ENCODE measurements at places on chromosomes 1 and 21.

DNA sequence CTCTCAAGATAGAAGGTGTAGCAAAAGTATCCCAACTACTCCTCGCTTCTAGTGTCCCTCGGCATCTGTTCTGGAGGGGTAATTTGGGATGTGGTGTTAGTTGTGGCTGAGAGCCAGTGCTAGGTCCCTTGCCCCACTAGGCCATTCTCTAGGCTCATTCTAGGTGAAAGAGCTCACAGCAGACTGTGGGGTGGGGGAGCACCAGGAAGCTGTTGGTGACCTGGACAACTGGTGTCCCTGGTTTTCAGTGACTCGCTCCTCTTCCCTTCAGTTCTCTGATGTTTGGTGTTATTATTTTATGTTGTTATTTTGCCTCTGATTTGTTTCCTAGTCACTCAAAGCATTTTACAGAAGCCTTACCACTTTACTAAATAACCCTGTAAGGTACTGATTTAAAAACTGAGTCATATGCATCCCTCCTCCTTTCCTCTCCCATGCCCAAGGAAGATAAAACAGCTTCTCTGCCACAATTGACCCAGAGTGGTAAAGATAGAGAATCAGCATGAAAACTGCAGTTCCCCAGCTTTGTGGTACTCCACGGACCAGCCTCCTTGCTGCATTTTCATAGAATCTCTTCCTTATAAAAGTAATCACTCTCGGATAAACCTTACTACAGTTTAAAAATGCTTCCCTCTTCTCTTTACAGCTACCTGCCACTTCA is 14.1 kb downstream of the DYRK3 start:
- DNase-seq = no peak

- DNase-seq = no peak
Measured at GRCh38 chr1:25912076-25912831, 6.0 kb upstream of the STMN1 start.

- no peak for DNase-seq
Measured at GRCh38 chr1:36510418-36510817, 27.7 kb upstream of the CSF3R start.

- DNase-seq = peak; percentile 68
Measured at GRCh38 chr1:119859647-119860046, 36.7 kb downstream of the ADAM30 start.

GRCh38 chr1:44244986-44245385 is 31.7 kb downstream of the DMAP1 start:
- DNase-seq = no peak

DNA sequence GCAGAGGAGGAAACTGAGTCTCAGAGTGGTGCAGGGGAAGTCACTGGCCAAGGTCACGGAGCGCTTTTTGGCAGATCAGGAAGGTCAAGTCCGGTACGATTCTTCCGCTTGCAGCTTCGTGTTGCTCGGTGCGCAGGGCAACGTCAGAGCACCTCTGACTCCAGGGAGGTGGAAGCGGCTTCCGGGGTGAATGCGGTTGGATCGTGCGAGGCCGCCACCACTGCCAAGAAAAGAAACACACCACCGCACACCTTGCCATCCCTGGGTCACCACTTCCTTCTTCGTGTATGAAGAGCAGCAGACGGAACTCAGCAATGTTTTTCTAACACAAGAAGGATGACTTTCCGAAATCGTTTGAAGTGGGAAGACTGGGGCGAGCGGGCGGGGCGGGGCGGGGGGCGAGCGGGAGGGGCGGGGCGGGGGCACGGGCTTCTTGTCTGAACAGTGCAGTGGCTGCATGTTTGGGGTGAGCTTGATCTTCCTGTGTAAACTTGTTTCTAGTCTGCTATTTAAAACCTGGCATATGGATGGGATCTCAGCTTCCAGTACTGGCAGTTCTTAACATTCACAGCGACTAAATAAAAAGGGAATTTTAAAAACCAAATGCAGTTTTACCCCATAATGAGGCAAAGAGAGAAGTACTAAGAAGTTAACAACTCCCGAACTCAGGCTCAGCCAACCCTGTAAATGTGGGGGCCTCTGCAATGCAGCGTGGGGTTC is 300.0 kb downstream of the RRAGC start:
- DNase-seq = no peak

DNA sequence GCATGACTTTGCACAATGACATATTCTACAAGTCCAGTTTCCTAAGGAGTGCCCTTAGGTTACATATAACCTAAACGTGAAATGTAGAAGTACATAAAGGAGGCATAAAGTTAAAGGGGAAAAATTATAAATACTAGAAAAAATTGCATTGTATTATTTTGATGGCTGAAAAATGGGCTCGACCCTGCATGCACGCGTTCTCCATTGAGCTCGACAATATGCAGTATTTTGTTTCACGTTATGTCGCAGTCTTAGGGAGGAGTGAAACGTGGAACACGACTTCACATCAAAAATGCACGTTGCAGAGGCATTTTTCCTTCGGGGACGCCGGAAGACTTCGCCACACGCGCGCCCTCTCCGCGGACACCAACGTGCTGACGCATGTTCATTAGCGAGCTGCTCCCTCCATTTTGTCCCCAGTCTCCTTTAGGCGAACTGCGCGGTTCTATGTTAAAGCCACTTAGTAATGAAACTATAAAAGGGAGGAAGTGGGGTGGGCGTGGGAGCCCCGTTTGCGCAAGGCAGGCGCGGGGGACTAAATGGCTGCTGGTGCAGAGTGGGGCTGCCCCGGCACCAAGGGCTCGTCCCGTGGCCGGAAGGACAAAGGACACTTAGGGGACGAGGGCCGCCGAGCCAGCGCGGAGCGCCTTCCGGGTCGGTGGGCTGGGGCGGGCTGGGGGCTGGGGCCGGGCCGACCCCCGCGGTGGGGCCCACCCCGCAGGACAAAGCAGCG is 749 bp upstream of the COX20 start:
- peak; percentile 97 for DNase-seq

DNA sequence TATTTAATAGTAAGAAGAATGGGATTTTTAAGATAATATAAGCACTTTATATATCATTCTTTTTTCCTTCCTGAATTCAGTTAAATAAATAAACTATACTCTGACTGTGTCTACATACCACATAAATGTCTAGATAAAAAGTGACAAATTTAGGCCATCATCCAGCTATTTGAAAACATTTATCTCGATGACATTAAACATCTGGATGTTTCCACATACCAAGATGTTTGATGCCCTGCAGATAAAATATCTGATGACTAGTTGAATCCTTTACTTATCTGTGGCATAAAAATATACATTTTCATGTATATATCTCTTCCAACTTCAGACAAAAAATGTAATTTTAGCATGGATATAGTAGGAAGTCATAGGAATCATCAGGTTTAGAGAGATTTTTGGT is 348.3 kb downstream of the DPYD start:
- no peak for DNase-seq

DNA sequence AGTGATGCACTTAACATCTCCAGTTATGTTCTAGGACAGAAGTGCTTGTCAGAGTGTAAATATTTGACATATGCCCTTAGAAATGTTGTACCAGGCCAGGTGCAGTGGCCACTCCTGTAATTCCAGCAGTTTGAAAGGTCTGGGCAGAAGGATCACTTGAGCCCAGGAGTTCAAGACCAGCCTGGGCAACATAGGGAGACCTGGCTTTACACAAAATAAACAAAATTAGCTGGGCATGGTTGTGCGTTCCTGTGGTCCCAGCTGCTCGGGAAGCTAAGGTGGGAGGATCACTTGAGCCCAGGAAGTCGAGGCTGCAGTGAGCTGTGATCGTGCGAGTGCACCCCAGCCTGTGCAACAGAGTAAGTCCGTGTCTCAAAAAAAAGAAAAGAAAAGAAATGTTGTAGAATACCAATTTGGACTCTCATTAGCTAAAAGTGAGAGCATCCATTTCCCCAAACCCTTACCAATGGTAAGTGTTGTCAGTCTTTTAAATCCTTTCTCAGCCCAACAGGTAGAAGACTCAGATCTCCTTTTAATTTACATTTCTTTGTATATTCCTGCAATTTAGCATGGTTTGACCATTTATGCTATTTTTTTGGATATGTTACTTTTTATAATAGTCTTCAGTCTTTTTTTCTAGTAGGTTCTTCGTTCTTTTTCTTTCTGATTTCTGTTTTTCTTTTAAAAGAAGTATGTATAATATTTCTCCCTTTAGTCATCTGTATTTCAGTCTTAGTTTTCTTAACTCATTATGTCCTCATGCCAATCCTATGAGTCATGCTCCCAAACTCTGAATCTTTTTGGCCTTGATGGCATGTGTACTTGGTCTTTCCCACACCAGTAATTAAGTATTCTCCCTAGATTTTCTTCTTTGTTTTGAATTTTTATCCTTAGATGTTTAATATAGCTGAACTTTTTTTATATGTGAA is 74.4 kb downstream of the CAMTA1 start:
- DNase-seq = peak; percentile 88

- DNase-seq = no peak
Measured at GRCh38 chr1:118290046-118290445, 105.0 kb upstream of the SPAG17 start.

GRCh38 chr1:64006276-64007051 is 197.0 kb upstream of the UBE2U start:
- peak; percentile 99 for DNase-seq

GRCh38 chr1:12065872-12066271 is 2.8 kb downstream of the TNFRSF8 start:
- no peak for DNase-seq

GRCh38 chr1:159122005-159122621 is 45.5 kb upstream of the AIM2 start:
- DNase-seq = peak; percentile 29

GRCh38 chr1:109926662-109927300 is 16.1 kb downstream of the CSF1 start:
- DNase-seq = no peak

DNA sequence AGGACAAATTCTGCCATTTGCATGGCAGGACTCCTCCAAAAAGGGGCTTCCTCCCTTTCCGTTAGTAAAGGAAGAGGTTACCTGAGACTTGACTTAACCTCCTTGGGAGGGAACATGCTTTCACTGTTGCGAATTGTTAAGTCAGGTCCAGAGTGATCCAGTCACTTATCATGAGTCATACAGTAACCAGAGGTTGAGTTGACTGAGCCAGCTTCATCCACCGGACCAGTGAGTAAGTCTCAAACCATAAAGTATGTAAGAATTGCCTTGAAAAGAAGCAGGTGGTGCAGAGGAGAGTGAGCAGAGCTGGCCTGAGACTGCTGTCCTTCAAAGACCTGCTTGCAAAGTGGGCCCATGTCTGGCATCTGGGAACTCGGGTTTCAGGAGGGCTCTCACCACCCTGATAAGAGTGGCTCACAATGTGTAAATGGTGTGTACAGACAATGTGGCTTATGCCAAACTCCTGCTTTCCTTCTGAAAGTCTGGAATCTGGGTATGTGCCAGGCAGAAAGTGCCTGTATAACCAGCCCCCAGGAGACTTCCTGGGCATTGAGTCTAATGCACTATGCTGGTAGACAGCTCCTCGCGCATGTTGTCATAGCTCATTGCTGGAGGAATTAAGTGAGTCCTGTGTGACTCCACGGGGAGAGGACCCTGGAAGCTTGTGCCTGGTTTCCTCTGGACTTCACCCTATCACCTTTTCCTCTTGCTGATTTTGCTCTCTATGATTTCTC is 84.3 kb upstream of the KLHDC7A start:
- no peak for DNase-seq

- no peak for DNase-seq
Measured at GRCh38 chr1:169120066-169120465, 13.6 kb downstream of the ATP1B1 start.

Data from DMS53 (cell line).